Activated T-helper 1 cell treated with Interleukin-2 at 50 U/mL for 16 hours (primary cell): ENCODE measurements at places on chromosomes 4 and X.

DNA sequence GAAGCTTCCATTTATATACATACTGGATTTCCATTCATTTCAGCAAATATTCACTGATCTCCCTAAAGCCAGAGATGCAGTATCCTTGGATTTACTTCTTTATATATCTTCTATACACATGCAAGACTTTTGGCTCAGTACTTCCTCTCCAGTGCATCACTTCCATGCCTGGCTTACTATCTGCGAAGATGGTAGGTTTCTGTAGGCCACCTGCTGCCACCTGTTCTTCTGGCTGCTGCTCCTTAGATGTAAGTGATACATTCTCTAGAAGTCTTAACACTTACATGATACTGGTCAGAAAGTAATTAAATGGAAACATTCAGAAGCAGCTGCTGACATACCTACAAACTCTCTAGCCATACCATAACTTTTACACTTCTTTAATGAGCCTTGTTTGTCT is 48.9 kb downstream of the TBC1D9 start:
- DNase-seq: no peak

DNA sequence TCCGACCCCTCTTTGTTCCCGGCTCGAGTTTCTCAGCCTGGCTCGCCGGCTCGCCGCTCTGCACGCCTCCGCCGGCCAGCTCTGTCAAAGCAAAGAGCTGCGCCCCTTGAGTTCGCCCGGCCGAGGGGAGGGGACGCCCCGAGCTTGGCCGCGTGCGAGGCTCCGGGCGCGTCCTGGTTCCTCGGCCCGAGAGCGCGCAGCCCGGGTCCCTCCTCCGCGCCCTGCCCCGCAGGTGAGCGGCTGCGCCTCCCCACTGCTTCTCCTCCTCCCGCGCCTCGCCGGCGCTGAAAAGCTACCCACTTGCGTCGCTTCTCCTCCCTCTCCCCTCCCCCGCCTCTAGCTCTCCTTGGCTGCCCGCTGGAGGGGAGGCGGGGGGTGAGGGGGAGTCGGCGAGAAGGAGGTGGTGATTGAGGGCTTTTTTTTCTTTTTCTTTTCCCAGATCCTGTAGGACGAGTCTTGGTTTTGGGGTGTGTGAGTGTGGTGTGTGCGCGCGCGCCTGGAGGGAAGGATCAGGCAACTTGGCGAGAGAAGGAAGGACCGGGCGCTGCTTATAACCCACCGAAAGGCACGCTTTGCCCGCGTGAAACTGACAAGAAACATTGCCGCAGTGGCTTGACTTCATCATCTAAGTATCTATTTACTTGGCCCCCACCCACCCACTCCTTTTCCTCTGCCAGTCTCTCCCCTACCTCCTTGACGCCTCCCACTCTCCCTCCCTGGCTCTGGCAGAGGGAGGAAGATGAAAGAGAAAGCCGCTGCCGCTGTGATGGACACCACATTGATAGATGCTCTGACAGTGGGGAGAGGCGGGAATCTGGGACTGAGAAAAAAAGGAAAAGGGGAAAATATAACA is at the start of gene LEF1:
Gene LEF1, minus strand, starts transcription at position 262 of the 853 bp plus-strand sequence. CDS start 1,165 bp downstream, outside the sequence.
- no peak for DNase-seq

DNA sequence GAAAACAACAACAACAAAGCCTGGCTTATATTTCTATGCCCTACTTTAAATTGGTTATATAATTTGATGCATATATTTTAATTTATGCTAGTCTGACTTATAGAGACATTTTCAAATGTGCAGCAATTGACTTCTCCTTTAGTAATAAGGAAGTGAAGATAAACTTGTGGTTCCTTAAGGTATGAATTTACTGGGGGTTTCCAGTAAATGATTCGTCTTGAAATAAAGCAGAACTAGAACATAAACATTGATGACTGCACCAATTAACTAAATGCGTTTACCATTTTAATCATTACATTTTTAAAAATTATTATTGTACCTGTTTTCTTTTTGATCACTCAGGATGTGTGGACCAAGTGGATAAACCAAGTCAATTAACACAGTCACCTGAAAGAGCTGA is 99.6 kb upstream of the CCSER1 start:
- DNase-seq: no peak

- no peak for DNase-seq
These were observed 28.4 kb upstream of the ADH7 start for GRCh38 chr4:99463566-99463965.

GRCh38 chrX:38850807-38851544 is 49.7 kb downstream of the MID1IP1 start:
- DNase-seq: no peak

- DNase-seq: no peak
These were observed 2.0 kb upstream of the BEX4 start for GRCh38 chrX:103212749-103213457.

DNA sequence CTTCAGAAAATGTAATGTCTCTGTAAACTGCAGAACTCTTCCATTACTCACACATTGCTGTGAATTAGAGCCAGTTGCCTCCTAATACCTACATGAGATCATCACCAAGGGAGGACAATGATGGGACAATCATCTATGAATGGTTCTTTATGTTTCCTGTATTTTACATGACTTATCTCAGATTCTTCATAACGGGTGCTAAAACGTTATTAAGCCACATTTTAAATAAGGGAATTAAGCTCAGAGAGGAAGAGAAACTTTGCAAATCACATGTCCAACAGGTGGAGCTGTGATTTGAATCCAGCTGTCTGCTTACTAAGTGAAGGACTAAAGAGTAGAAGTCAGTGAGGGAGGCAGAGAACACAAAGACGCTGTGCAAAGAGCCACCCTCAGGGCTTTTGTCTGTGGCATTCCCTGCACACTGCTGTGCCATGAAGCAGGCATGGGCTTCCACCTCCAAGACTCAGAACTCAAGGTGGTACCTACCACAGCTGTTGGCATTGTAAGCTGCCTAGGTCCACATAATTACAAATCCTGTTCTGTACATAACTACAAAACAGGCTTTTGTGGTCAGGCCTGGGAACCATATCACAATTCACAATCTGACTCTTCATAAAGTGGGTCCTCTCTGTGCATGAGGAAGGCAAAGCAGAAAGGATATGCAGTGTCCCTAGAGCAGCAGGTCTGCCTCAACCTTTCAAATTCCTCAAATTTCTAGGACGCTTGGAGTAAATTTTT is 12.8 kb downstream of the TBC1D9 start:
- no peak for DNase-seq

DNA sequence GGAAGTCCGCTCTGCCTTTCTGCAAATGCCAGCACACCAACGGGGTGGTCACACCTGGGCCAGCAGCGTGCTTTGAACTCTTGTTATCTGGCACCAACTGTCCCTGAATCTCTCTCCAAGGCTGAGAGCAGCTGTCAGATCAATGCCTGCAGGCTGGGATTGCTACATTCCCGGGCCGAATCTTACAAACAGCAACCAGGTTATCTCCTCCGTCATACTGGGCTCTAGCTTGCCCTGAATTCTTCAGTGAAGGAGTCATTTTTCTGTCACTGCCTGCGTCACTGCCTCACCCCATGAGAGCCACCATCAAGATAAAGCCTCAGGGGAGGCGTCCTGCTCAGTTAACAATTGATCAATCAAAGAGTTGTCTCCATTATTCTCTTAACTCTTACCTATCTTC is 329.4 kb upstream of the PPARGC1A start:
- DNase-seq: no peak

DNA sequence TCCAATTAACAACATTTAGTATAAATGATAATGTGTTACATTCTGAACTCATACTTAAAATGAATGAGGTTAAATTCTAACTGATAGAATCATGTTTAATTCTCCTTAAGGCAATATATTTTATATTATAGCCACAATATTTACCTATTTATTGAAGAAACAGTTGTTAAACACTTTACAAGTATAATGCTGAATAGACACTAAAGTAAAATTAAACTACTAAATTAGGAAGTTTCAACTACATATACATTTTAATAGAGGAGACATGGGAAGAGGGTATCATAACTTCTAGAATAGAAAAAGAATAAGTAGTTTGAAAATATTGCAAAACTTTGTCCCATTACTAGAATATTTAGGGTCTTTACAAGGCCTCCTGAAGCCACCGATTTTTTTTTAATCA is 36.2 kb upstream of the GRIA2 start:
- DNase-seq: no peak

DNA sequence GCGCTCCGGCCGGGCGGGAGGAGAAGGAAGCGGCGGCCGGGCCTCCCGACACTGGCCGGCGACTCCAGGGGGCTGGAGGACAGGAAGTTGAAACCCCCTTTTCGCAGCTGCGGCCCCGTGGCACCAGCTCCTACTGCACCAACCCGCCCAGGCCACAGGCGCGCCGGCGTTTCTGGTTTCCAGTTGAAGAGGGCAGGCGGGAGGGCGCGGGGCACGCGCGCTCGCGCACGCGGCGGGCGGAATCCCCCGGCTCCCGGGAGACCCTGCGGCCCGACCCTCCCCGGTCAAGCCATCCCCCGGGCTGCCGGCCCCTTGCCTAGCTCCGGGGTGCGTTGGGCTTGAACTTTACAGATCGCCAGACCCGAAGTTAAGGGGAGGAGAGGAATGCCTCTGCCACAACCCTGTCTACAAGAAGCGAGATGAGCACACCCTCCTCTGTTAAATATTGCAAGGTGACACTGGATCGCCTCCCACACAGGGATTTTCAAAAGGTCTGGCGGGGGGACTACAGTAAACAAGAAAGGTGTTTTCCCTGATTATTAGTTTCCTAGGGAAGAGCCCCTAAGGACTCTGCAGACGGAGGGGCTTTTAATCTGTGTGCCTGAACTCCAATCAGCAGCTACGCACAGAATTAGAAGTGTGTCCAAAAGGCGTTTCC is 1.4 kb downstream of the ELOVL6 start:
- peak; percentile 36 for DNase-seq

DNA sequence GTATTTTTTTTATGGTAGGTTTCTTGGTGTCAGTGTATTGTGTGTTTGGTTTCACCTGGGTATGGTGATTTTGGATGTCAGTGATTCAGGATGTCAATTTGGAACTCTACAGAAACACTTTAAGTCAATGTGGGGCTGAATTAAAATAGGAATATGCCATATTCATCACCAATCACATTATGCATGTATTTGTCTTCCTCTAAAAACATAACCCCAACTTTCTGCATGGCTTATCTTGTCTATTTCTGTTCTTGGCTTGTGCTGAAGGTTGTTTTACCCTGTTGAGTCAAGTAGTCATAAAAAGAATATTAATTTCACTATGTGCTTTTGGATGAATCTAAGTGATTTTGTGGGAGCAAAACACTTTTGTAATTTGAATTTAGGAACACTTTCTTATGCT is 19.0 kb downstream of the ZNF721 start:
- DNase-seq: no peak

DNA sequence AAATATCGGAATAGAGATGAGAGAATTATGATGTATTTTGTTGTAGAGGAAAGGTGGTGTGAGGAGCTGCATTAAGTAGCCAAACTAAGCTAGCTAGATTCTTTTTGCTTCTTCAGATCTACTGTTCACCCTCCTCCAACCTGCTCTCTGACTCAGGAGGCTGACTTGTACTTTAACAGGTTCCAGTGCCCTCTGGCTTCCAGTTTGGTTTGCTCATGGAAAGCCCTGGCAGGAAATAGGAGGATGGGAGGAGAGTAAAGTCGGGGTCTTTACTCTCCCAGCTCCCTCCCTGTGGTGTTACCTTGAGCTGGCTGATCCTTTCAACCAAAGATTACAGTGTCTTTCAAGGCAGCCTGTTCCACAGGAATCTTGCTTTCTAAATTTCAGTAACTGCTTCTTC is 277.0 kb upstream of the EDA2R start:
- no peak for DNase-seq

GRCh38 chr4:129455482-129455881 is 359.5 kb downstream of the C4orf33 start:
- DNase-seq: no peak

GRCh38 chr4:74531963-74532794 is 87.2 kb downstream of the AREG start:
- DNase-seq: no peak

GRCh38 chrX:131729295-131729694 is 185.4 kb downstream of the OR13H1 start:
- DNase-seq: peak; percentile 73

DNA sequence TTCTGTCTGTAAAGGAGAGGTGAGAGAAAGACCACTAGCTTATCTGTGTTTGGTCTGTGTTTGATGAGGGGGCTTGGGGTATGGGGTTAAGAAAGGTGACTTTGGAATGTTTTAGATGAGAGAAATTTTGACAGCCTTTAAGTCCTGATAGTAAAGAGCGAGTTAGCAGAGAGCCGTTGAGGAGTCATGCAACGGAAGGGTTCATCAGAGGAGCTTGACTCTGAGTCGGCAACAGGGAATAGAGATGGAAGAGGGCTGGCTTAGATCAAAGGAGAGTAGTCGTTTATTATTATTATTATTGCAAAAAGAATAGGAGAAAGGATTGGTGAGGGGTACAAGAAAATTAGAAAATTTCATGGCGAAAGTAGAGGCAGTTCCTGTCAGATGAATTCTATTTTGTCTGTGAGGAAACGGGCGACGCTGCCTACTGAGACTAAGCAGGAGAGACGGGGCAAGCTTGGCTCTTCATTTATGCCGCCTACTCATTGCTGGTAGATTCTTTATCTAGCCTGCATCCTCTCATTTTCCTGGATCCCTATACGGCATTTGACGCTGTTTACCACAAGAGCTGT is 473 bp upstream of the VAMP7 start:
- no peak for DNase-seq

DNA sequence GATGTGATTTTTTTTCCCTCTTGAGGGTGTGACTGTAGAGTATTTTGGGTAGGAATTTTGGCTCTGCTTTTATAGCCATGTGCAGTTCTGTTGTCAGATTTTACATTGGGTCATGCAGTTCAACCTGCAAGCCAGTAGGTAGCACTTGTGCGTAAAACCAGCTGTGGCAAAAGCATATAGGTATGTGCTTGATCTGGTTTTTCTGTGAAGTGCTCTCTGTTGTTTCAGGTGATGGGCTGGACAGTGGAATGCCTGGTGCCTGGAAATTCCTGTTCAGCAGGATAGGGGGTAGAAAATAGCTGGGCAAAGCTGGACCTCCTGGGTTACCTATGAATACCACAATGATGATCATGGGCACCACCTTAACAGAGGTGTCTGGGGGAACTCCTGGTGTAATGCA is 584.2 kb upstream of the PCDH10 start:
- DNase-seq: no peak

DNA sequence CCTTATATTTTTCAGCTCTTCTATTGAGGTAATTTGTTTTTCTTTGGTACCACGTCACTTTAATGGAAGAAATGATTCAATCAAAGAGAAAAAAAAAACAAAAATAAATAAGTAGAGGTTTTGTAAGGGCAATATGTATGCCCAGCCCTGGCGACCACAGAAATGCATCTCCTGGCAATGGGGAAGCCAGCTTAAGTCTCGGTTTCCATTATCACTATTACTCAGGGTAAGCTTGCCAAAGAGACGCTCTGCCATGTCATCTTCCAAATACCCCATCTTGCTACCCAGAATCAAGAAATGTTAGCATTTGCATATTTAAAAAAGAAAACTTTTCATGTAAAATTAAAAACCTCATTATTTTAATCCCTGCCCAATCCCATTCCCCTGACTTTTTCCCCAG is 68.8 kb downstream of the FAM47C start:
- DNase-seq: no peak

- DNase-seq: no peak
These were observed 14.7 kb downstream of the ATXN3L start for GRCh38 chrX:13305108-13305507.
